ENCODE measurements at places on chromosomes 4 and X.

- no peak for DNase-seq
These were observed 277.0 kb upstream of the EDA2R start for GRCh38 chrX:66915893-66916292.

DNA sequence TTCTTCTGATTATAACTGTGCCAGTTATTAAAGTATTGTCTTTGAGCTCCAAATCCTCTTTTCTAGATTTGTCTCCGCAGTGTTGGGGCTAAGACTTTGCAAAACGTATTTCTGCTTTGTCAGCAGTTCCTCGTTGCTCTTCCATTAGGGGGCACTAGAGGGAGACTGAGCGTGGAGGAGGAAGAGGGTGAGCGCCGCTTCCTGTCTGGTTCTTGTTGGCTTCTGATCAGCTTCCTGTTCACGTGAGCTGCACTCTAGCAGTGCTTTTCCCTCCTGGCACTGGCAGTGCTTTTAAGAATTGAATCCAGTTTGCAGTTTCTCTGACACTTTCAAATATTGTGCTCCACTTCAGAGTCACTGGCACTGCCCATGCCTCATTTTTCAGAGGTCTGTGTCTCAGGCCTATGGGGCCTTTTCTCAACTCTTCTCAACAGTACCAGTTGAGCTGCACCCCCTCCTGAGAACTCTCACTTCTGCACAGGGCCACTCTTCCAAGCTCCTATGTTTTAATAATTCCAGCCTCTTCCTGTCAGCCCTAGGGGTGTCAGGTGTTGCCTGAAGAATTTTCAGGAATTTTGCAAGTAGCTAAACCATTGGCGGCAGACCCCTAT is 54.4 kb upstream of the LCORL start:
- peak; percentile 44 for DNase-seq

GRCh38 chrX:5305452-5305851 is 923.2 kb downstream of the NLGN4X start:
- DNase-seq, result no peak

GRCh38 chrX:50469206-50469605 is 1.4 kb downstream of the DGKK start:
- no peak for DNase-seq

DNA sequence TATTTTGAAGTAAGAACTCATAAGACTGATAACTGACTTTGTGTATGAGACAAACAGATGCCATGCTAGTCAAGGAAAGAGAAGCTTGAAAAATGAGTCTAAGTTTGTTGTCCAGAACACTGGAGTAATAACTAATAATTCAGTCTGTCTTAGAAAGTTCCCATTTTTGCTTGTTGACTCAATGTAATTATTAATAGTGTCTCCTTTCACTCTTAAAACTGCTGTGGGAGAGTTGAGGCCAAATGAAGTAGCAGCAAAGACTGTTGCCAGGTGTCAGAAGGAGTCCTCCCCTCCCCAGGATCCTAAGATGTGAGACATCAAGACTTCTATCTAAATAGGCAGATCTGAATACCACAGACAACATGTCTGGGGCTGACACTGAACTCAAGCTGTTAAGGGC is 20.8 kb upstream of the FAM13A start:
- DNase-seq, result no peak

Data from CD4-positive, alpha-beta memory T cell (primary cell).